Esophagus squamous epithelium (tissue), 5 donors: ENCODE measurements at places on chromosomes 16 and 17.
A peak's percentile ranks its signal among the peaks of the same experiment; 100 is the strongest.

DNA sequence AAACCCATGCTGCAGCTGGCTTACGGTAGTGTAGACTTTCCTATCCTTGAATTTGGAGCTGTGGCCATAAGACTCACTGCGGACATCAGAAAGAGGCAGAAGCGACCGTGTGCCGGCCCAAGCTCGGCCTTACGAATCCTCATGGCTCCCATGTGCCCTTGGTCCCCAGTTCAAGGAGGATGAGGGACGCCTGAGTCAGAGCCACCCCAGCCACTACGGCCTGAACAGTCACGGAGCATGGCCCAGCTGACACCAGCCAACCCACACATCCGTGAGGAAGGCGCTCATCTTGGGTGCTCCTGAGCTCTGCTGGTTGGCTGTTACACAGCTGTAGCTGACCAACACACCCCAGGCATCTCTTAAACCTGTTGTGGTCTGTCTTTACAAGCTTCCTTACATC, 44.0 kb downstream of the ZCCHC14 start:
- H3K36me3 ChIP-seq: peaks cover 96% of the 10 kb centered on the region
- no peak for DNase-seq
- H3K4me1 ChIP-seq: peaks cover 5% of the 10 kb centered on the region
- no peak overlapping the region for H3K4me3 ChIP-seq
- H3K27me3 ChIP-seq: no peaks in the 10 kb centered on the region

DNA sequence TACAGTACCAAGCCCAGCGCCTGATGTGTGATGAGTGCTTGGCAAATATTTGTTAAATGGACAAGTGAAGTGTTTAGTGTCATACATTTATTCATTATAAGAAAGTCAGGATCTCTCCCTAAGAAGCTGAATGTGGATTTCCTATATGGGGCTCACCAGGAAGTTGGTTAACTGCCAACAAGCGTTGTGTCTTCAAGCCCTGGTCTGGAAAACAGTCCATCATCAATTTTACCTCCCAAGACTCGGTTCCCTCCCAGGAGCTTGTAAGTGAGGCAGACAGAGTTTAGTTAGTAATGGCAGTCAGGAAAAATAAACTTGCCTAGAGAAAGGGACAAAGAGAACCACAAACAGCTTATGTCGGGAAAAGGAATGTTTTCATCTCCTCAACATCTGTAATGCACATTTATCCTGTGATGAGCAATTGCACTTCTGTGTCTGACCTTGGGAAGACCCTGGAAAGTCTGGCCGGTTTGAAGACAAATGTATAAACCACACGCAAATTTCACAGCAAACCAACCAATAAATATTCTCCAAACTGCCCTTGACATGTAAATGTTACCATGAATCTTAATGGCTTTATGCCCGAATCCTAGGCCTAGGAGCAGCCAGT, 28.3 kb downstream of the C16orf95 start:
- H3K27ac ChIP-seq: no peak overlapping the region
- no peak overlapping the region for H3K4me3 ChIP-seq
- no peak for DNase-seq
- no peaks in the 10 kb centered on the region for H3K27me3 ChIP-seq

GRCh38 chr17:1608676-1609075, 20.0 kb downstream of the SLC43A2 start:
- H3K27me3 ChIP-seq: no peaks in the 10 kb centered on the region
- no peaks in the 10 kb centered on the region for H3K36me3 ChIP-seq
- H3K4me1 ChIP-seq: peaks cover 6% of the 10 kb centered on the region
- peak overlapping the region; percentile 21 for H3K27ac ChIP-seq
- no peak for DNase-seq

DNA sequence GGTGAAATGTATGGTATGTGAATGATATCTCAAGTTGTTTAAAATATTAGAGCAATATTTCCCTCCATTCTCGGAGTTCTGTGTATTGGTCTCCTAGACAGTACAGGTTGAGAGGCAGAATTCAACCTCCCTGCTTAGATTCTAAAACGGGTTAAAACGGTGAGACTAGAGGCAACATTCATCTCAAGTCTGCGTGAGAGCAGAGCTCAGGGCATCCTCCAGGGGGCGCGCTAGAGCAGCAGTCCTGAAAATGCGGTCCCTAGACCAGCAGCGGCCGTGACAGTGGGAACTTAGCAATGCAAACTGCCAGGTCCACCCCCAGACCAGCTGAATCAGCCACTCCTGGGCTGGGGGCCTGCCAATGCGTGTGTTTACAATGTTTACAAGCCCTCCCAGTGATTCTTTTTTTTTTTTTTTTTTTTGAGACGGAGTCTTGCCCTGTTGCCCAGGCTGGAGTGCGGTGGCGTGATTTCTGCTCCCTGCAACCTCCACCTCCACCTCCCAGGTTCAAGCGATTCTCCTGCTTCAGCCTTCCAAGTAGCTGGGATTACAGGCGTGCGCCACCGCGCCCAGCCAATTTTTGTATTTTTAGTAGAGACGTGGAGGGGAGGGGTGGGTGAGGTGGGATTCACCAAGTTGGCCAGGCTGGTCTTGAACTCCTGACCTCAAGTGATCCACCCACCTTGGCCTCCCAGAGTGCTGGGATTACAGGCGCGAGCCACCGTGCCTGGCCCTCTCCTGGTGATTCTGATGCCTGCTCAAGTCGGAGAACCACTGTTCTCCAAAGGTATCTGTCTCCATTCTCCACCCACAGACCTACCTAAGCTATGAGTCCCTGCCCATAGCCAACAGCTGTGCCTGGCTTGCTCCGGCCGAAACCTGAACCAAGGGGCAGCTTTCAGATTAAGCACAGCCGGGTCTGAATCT, 24.2 kb downstream of the KLHL36 start:
- no peak overlapping the region for H3K27ac ChIP-seq
- peak; percentile 15 for DNase-seq
- no peaks in the 10 kb centered on the region for H3K27me3 ChIP-seq

DNA sequence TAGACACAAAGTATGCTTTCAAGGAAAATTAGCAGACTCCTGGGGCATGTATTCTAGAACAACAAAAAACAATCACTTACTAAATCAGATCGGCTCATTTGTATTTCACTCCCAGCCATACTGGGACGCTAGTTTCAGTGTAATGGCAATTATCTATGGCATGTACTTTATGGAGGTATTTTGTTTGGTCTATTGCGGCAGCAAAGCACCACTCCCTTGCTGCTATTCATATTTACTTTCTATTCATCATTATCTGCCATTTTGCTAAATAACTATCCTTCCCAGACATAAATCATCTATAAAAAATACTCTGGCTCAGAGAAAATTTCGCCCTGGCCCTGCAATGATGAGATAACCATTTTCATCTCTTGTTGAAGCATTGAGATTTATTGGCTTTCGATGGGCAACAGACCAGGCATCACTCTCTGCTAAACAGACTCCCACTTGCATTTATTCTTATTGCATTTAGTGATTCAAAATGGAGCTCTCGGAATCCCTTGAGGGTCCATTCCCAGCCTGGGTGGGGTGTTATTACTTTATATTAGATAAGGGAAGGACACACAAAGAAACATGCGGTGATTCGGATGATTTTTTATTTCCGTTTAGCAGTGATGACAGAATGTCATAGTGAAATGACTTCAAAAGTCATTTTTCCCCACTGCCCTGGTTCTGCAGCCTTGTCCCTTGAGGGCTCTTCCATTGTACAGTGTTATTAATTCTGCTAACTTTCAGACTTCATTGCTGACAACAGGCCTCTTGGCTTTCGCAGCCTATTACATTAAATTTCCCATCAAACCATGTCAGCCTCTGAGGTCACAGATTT, 225.8 kb downstream of the IRX3 start:
- H3K36me3 ChIP-seq: no peaks in the 10 kb centered on the region
- no peak overlapping the region for H3K4me3 ChIP-seq
- no peak for DNase-seq
- no peaks in the 10 kb centered on the region for H3K27me3 ChIP-seq
- H3K4me1 ChIP-seq: no peaks in the 10 kb centered on the region
- no peak overlapping the region for H3K27ac ChIP-seq

GRCh38 chr16:88522276-88522949, 47.8 kb upstream of the ZC3H18 start:
- H3K4me3 ChIP-seq: no peak overlapping the region
- peaks cover 42% of the 10 kb centered on the region for H3K4me1 ChIP-seq
- no peak for DNase-seq
- H3K36me3 ChIP-seq: no peaks in the 10 kb centered on the region

GRCh38 chr17:64736804-64737492, 74.8 kb upstream of the SMURF2 start:
- H3K27me3 ChIP-seq: no peaks in the 10 kb centered on the region
- H3K27ac ChIP-seq: peak overlapping the region; percentile 1
- peaks cover 9% of the 10 kb centered on the region for H3K4me1 ChIP-seq
- H3K36me3 ChIP-seq: no peaks in the 10 kb centered on the region

DNA sequence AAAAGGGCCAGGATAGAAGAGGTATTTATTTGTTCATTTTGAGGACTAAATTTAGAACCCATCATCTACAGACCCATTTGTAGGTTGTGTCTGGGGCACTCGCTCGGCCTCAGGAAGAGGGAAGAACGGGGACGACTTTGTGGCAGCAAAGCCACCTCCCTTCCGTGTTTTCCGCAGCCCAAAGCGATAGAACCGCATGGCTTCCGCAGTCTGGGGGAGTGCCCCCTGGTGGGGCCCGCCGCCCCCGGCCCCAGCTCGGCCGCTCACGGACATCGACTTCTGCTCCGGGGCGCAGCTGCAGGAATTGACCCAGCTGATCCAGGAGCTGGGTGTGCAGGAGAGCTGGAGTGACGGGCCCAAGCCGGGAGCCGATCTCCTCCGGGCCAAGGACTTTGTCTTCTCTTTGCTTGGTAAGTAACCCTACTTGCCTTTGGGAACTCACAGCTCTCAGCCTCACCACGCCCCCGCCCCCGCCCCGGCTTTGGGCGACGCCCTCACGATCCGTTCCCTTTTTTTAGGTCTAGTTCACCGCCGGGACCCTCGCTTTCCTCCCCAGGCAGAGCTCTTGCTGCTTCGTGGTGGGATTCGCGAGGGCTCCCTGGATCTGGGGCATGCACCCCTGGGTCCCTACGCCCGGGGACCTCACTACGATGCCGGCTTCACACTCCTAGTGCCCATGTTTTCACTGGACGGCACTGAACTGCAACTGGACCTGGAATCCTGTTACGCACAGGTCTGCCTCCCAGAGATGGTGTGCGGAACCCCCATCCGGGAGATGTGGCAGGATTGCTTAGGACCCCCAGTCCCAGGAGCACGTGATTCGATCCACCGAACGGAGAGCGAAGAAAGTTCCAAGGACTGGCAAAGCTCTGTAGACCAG, 681 bp downstream of the TMEM102 start:
- H3K27me3 ChIP-seq: peaks cover 58% of the 10 kb centered on the region
- no peak for DNase-seq
- H3K27ac ChIP-seq: peak overlapping the region; percentile 94
- peak overlapping the region; percentile 80 for H3K4me3 ChIP-seq

- H3K4me1 ChIP-seq: peaks cover 41% of the 10 kb centered on the region
- no peak for DNase-seq
Measured at GRCh38 chr17:42347198-42347597, 41.0 kb downstream of the STAT3 start.

GRCh38 chr17:44804302-44805089, 25.6 kb downstream of the GJC1 start:
- DNase-seq: no peak
- no peaks in the 10 kb centered on the region for H3K27me3 ChIP-seq
- no peaks in the 10 kb centered on the region for H3K4me1 ChIP-seq
- H3K4me3 ChIP-seq: no peak overlapping the region
- no peaks in the 10 kb centered on the region for H3K36me3 ChIP-seq

DNA sequence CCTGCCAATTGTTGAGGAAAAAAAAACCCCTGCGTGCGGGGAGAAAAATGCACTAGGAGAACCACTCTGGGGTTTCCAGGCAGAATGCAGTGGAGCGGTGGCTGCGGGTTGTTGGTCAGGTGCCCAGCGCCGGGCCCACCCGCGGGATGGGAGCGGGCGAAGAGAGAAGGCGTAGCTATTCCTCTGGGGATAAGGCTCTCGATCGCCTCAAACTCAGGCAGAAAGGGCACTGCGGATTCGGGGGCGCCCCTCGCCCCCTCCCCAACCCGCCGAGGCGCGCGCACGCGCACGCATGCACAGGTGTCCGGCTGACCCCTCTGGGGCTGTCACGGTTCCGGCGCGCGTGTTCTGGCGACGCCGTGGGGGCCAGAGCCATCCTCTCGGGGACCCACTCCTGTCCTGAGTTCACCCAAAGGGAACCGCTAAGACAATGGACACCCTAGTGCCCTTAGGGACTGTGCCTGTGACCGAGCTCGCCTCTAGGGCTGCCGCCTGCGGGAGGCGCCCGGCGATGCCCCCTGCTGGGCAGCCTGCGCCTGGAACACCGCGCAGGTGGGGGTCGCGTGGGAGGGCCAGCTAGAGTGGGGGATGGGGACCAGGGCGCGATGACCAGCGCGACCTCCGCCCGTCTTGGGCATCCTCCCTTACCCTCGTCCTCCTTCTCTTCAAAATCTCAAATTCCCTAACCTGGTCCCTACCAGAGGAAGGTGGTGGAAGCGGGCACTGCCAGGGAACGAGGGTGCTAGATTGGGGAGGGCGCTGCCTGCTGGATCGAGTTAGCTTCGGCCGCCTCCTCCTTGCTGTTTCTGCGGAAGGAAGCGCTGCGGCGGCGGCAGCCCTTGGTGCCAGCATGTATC, 14.4 kb upstream of the CBX8 start:
- H3K4me3 ChIP-seq: no peak overlapping the region
- H3K27ac ChIP-seq: no peak overlapping the region
- H3K36me3 ChIP-seq: no peaks in the 10 kb centered on the region
- H3K27me3 ChIP-seq: peaks cover 56% of the 10 kb centered on the region

- no peaks in the 10 kb centered on the region for H3K27me3 ChIP-seq
- H3K4me1 ChIP-seq: peaks cover 37% of the 10 kb centered on the region
- DNase-seq: no peak
- H3K27ac ChIP-seq: peak overlapping the region; percentile 96
- peaks cover 2% of the 10 kb centered on the region for H3K36me3 ChIP-seq
- no peak overlapping the region for H3K4me3 ChIP-seq
Measured at GRCh38 chr17:78387977-78388941, 9.8 kb downstream of the PGS1 start.

DNA sequence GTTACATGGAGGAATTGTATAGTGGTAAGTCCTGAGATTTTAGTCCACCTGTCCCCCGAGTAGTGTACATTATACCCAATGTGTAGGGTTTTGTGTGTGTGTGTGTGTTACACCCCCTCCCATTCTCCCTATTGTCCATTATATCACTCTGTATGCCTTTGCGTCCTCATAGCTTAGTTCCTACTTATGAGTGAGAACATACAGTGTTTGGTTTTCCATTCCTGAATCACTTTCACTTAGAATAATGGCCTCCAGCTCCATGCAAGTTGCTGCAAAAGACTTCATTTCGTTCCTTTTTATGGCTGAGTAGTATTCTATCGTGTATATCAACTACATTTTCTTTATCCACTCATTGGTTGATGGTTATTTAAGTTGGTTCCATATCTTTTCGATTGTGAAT, 635 bp upstream of the FA2H start:
- H3K4me1 ChIP-seq: peaks cover 8% of the 10 kb centered on the region
- peak overlapping the region; percentile 75 for H3K4me3 ChIP-seq
- no peak overlapping the region for H3K27ac ChIP-seq
- peaks cover 52% of the 10 kb centered on the region for H3K27me3 ChIP-seq
- DNase-seq: no peak

GRCh38 chr17:64336760-64337413, 53.8 kb downstream of the PECAM1 start:
- no peak for DNase-seq
- no peak overlapping the region for H3K27ac ChIP-seq
- no peaks in the 10 kb centered on the region for H3K27me3 ChIP-seq
- H3K4me1 ChIP-seq: peaks cover 40% of the 10 kb centered on the region
- H3K36me3 ChIP-seq: peaks cover 7% of the 10 kb centered on the region

- DNase-seq: no peak
- H3K27me3 ChIP-seq: no peaks in the 10 kb centered on the region
- peaks cover 12% of the 10 kb centered on the region for H3K4me1 ChIP-seq
- H3K36me3 ChIP-seq: peaks cover 90% of the 10 kb centered on the region
- H3K4me3 ChIP-seq: no peak overlapping the region
Measured at GRCh38 chr16:70777973-70778406, 23.0 kb downstream of the VAC14 start.
